Esophagus squamous epithelium (tissue), 5 donors: ENCODE measurements at places on chromosomes 2 and 18. TPM values are rescaled to one million over a fixed set of nuclear protein-coding genes. Genes with fewer than 3 reads are reported as not detected.

DNA sequence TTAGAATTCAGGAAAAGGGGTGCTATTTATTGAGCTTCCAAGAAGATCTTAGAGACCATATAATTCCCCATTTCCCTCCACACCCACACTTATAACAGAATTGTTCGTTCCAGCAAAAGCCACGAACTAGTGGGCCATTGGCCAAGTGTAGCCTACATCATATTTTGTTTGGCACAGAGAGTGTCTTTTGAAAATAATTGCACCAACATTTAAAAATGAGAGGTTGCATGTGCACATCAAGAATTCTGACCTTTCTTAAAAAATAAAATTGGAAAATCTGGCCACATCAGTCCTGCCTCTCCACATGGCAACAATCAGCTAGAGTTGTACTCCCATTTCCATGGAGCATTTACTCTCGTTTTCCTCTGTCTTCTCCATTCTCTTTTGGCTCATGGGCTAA, 655.5 kb upstream of the FANCL start:
- DNase-seq: no peak

DNA sequence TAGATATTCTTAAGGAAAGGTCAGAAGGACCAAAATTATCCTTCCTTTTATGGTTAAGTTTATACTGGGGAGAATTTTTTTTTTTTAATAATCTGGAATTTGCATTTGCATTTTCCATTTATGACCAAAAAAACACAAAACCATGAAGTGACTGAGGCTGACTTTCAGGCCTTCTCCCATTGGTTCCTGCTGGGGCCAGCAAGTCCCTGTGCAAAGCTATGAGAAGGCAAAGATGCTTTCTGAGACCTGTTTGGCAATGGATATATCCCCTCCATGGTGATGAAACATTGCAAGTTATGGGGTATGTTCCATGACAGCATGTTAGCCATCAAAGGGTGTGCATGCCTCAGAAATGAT, 60.8 kb downstream of the KIAA2012 start:
- DNase-seq: no peak

DNA sequence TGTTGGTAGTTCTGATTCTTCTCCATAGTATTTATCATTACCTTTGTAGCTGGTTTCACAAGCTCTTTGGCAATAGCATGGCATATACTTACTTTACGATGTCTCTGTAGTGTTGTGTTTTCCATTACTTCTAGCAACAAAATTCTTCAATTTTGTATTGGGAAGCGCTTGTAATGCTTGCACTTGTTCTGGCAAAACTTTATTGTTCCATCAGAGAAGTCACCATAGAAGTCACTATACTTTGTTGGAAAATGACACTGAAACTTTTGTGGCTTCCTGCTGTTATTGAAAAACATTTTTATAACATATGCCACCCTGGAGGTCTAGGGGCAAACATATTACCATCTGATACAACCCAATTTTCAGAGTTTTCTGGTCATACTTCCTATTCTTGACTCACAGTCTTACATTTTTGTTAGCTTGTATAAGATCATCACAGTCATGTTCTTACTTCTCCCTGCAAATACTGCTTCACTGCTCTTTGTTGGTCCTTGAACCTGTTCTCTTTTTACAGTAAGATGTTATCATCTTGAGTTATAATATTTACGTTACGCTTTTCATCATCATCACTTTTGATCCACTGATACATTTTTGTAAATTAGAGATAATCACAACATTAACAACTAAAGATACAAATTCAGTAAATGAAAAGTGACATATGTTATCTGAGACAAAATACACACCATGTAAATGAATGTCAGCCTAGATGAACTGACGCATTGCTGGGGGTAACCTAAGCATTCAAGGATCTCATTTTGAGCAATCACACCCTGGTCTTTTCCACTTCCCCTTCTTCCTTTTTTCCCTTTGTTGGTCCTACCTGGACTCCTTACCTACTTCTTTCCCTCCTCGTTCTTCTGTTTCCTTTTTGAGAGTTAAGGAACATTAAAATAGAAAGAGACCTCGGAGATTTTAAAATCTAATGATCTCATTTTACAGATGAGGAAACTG, 33.3 kb upstream of the CXCR4 start:
- DNase-seq: no peak

DNA sequence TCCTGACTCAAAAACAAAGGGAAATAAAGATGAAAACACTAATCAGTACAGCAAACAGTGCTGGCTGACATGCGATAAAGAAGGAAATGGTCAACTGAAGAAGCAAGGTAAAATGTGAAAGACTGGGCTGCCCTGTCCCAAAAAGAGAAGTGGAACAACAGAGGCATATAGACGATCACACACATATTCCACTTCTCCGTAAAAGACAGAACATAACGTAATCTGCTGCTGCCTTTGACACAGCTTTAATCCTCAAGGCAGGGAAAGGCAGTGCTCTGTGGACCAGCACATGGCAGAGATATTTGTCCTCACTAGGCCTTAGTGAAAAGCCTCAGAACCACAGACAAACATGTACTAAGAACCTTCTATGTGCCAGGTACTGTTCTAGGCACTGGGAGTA, 24.3 kb upstream of the REL start:
- no peak for DNase-seq

- DNase-seq: no peak
Measured at GRCh38 chr2:216877085-216877484, 17.2 kb upstream of the TNP1 start.

DNA sequence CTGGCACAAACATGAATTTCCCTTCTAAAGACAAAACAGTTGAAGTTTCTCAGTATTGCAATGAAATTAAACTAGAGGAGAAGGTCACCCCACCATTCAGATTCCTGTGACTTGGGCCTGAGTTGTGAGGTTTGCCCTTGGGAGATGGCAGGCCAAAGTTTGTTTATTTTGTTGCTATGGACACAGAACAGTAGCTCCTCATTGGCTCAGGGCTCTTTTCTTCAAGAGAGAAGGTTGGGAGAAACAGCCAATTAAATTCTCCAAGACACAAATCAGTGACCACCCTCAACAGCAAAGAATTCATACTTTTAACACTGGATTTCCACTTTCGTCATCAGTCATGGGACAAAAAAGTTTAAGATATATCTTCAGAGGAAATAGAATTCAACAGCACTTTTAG, at the start of gene FLACC1:
Gene FLACC1 (minus strand): TSS at position 125 of the 400 bp plus-strand sequence. CDS start 5,941 bp downstream, outside the sequence.
- DNase-seq: no peak

SPIRE1 gene
- total RNA-seq: 16.0 TPM

SGO2 gene
- 7.2 TPM for total RNA-seq
